Uterus (tissue), 4 donors: ENCODE measurements at places on chromosomes 13 and 19.
A peak's percentile ranks its signal among the peaks of the same experiment; 100 is the strongest.

DNA sequence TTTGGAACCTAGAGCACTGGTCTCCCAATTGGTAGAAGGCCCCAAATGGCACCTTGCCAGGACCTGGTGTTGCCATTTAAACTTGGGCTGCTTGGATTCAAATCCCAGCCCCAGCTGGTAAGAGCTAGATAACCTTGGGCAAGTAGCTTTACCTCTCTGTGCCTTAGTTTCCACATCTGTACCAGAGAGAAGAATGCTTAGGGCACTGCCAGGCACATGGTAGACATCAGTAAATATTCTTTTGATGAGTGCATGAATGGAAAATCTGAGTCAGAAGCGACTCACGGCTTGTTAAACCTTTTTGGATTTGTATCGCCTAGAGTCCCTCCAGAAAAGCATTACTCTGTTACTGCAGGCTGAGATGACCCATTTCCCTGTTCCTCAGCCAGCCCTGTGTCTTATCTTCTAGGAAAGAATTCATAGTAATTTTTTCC lies 90.9 kb downstream of the SIPA1L3 start:
- DNase-seq = no peak

DNA sequence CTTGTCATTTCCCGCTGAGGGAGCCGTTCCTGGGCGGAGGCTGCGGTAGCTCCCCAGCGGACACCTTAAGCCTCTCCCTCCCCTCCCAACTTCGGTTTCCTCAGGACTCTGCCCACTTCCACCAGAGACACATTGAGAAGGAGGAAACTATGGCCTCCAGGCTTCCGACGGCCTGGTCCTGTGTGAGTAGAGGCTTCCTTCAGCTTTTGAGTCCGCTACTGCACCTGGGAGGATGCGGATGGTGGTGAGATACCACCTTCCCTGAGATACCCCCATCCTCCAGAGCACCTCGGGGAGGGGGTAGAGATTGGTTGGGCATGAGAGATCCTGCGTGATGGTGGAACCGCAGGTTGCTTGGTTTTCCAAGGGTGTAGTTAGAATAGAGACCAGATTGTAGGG lies 955 bp downstream of the ZNF274 start:
- DNase-seq = no peak

- no peak for DNase-seq
Observed at GRCh38 chr19:6519289-6519688, 11.5 kb upstream of the TNFSF9 start.

DNA sequence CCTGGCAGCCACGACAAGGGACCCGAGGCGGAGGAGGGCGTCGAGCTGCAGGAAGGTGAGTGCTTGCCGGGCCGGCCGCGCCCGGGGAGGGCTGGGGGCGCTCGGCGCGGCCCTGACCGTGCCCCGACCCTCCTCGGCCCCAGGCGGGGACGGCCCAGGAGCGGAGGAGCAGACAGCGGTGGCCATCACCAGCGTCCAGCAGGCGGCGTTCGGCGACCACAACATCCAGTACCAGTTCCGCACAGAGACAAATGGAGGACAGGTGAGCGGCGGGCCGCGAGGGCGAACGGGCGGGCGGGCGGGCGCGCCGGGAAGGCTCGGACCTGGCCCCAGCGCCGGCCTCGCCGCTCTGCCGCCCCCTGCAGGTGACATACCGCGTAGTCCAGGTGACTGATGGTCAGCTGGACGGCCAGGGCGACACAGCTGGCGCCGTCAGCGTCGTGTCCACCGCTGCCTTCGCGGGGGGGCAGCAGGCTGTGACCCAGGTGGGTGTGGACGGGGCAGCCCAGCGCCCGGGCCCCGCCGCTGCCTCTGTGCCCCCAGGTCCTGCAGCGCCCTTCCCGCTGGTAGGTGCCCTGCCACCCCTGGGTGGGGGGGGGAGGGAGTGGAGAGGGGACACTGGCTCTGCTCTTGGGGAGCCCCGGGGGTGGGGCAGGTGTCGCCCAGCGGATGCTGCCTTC lies 816 bp downstream of the USF2 start:
- peak; percentile 82 for DNase-seq

- no peak for DNase-seq
Observed at GRCh38 chr13:79626924-79627323, 146.0 kb downstream of the NDFIP2 start.

DNA sequence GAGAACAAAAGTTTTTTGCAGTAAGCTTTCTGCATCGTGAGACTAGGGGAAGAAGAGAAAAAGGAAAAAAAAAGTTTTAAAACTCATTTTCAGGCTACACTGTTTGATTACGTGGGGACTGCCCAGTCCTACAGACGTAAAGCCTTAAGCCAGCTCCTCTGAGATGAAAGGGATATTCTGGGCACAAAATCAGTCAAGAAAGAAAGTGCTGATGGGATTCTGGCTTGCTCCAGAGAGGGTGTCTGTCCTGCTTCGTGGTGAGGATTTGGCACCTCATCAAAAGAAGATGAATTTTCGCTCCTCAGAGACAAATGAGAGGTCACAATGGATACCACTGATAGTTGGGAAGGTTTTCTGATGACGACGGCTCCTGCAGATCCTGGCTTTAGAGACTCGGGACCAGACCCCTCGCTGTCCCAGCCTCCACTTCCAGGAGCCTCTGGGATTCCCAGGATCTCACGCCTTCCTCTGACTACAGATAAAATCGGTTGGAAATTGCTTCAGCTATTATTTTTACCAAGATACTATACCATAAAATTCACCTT lies 9.7 kb downstream of the TEX29 start:
- DNase-seq = no peak

DNA sequence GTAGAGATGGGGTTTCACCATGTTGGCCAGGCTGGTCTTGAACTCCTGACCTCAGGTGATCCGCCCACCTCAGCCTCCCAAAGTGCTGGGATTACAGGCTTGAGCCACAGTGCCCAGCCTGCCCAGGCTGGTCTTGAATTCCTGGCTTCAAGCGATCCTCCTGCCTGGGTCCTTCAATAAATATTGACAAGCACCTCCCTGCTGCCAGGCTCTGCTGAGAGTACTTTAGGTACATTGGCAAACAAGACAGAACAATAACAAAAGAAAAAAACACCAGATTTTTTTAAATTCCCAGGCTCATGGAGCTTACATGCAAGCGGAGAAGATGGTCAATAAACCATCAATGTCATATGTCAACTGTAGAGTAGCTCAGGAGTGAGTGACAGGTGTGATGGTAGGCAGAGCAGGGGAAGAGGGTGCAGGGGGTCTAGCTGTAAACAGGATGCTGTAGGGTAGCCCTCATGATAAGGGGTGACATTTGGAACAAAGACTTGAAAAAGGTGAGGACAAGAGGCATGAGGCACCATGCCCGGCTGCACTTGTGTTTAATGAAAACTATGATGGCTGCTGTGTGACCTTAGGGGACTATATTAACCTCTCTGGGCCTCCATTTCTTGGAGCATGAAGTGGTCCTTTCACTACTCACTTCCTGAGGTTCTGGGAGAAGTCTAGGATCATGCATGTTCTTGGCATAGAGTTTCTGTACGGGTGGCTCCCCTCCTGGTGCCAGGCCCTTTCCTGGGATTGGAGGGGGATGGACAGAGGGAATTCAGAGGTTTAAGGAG lies 19.6 kb downstream of the SULT2B1 start:
- DNase-seq = no peak

DNA sequence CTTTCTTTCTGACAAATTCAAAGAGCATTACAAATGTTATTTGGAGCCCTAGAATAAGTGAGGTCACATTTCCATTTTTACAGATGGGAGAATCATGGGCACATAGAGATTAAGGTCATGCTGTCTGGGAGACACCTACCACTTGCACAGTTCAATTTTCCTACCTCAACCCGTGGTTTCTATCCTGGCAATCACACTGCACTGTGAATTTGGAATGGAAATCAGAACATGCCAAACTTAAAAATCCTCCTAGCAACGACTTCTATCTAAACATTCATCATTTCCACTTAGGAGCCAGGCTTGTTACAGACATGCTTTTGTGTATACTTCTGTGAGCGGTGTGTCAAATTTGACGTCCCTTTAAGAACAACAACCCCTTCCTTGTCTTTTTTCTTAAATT lies 251.5 kb downstream of the DNAJC15 start:
- no peak for DNase-seq

DNA sequence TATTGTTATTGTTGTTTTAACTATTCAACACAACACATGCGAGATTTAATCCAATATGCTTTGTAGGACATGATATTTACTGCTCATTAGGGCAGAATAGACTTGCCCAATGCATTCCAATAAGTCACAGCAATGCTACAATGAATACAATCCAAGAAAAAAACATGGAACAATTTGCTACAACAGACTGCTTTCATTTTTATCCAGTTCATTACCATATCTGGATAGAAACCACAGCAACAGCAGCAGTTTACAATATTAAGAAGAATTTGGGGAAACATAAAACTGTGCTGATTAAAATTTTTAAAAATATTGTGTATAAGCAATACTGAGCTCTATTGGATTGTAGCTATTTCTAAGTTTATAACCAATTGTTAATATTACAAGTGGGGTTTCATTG lies 833.0 kb downstream of the DIAPH3 start:
- DNase-seq = no peak

DNA sequence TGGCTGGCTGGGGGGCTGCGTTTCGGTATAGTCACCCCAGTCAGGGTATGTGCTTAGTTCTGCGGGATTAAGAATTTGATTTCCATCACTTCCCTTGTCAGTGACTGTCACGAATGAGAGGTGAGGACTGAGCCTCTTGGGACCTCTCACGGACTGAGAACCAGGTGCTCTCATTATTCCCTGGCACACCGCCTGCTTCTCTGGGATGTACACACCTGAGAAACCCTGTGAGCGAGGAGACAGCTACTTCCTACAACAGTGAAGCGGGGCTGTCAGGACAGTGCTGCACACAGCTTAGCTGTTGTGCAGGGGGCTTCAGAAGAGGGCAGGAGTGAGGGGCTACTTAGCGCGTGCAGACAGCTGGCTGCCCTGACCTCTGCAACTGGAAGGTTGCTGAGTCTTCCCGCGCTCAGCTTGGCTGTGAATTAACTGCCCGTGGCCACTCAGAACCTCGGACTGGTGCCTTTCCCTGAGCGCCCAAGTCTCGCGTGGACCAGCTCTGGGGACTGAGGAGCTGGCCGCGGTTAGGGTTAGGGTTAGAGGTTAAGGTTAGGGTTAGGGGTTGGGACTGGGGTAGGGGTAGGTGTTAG lies 65.3 kb upstream of the MCF2L start:
- no peak for DNase-seq

- no peak for DNase-seq
Observed at GRCh38 chr19:35260694-35261304, 8.0 kb upstream of the USF2 start.

DNA sequence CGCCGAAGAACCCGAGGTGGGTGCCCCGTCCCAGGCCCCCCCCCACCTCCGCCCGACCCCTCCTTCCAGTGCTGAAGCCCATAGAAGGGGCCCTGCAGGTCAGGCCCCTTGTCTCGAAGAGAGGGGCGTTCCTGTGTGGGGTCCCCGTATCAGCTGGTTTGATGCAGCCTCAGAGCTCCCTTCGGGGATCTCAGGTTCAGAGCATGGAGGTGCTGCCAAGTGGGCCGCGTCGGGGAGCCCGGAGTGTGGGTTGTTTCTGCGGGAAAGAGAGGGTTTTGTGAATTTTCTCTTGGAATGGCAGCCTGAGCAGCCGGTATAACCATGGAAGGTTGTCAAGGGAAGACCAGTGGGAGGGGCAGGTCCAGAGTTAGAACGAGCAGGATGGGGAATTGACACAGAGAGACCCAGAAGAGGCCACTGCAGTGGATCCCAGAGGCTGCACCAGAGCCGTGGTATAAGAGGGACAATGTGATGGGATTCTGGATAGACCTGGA lies 384 bp downstream of the TRAPPC2B start:
- DNase-seq = no peak

- no peak for DNase-seq
Observed at GRCh38 chr19:9132422-9132821, 5.7 kb upstream of the OR7G3 start.

DNA sequence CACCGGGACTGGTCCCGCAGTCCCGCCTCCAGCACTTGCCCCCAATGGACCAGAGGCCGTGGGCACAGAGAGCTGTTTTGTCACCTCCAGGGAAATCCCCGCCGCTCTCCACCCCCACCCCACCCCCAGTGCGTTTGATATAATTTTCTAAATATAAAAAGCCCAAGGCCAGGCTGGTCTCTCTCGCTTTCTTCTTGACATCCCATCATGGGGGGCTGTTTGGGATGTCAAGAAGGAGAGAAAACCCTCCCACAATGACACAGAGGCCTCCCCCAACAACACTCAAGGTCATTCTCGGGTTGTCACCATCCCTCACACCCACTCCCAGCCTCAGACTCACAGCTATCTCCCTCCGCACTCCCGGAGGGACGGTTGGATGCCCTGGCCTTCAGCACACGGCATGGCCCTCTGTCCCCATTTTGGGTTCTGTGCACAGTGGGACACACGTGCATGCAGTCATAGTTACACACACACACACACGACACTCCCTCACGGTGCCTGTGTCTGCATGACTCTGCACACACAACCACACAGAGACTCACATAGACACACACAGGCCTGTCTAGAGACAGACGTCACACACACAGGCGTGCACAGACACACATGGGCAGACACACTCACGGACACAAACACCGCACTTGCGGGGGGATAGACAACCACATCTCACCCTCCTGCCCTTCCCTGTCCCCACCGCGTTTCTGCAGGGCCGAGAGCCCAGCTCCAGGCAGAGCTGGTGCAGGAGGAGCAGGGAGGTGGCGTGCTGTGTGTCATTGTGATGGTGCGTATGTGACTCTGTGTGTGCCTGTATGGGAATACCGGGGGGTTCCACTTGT lies 4.8 kb upstream of the NFIC start:
- no peak for DNase-seq

DNA sequence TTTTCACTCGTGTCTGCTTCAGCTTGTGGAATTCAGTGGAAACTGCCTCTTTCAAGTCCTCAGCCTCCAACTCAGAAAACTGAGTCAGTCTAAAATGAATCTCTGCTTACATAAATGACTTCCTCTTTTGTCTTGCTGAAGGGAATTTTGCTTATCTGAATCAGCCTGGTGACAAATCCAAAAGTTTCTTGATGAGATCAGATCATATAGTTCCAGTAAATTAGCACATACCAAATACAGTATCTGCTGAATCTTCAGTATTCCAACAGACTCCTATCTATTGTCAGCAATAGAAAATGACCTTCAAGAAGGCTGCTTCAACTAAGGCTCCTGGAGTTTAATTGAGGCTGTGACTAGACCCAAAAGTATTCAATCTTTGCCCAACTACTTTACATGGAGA lies 290.0 kb downstream of the MZT1 start:
- DNase-seq = no peak

DNA sequence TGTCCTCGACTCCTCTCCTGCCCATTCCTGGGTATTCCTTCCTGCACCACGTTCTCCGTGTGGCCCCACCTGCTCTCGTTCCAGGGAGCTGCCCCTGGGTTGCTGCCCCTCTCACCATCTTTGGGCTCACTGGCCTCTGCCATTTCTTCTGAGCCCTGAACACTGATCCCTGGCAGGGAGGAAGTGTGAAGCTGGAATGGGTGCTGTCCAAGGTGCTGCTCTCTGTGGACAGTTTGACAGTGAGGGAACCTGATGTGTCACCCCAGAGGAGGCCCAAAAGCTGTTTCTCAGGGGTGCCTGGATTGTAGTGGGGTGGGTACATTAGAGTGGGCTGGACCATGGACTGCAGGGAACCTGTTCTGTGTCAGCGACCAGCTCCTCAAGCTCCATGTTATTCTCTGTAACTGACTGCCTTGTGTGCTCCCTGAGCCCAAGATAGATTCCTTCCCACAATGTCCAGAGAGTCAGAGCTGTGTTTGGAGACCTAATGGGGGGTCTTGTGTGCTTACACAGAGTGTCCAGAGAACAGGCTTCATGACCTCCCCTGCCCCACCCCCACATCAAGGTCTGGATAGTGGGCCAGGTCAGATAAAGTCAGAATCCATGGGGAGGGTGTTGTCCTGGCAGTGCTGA lies 7.2 kb upstream of the CEACAM8 start:
- no peak for DNase-seq
